ENCODE measurements at places on chromosomes 1 and 21. TPM values are rescaled to one million over a fixed set of nuclear protein-coding genes. Genes with fewer than 3 reads are reported as not detected.
A peak's percentile ranks its signal among the peaks of the same experiment; 100 is the strongest.

The CD5L gene
- 0.46 TPM for polyA plus RNA-seq

The VAV3 gene
- 6.4 TPM for polyA plus RNA-seq

DNA sequence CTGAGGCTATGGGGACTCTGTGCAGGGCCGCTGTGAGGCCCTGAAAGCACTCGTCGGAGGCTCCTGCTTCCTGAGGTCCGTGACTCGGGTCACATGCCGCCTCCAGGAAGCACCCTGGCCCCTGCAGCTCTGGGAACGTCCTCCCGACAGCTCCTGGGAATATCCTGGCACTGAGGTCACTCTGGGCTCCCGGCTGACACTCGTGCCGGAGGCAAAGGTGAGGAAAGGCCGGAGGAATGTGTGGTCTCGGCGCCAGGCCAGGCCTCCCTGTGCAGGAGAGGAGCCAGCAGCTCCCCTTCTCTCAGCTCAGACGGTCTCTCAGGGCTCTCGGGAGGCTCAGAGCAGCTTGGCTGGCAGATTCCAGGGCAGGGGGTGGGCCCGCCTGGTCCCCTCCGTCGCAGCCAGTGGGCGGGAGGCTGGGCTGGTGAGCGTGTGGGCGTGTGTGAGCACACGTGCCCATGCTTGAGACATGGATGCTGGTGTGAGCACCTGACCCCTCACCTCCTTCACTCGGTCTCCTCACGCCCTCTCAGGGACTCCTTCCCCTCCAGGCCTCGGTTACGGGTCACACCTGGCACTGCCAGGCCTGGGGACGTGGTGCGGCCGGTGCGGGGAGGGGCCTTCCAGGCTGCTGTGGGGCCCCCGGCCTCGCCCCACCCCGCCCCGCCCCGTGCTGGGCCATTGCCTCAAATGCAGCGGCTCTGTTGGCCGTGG lies 5.5 kb upstream of the RNF223 start:
- no peak overlapping the region for H3K27ac ChIP-seq
- H3K4me1 ChIP-seq: peaks cover 16% of the 10 kb centered on the region
- peaks cover 35% of the 10 kb centered on the region for H3K36me3 ChIP-seq
- H3K4me3 ChIP-seq: no peak overlapping the region

GRCh38 chr21:42012344-42012743 lies 2.2 kb upstream of the ZBTB21 start:
- no peaks in the 10 kb centered on the region for H3K27me3 ChIP-seq
- DNase-seq: no peak
- H3K4me3 ChIP-seq: no peak overlapping the region
- no peak overlapping the region for H3K27ac ChIP-seq
- no peaks in the 10 kb centered on the region for H3K36me3 ChIP-seq

DNA sequence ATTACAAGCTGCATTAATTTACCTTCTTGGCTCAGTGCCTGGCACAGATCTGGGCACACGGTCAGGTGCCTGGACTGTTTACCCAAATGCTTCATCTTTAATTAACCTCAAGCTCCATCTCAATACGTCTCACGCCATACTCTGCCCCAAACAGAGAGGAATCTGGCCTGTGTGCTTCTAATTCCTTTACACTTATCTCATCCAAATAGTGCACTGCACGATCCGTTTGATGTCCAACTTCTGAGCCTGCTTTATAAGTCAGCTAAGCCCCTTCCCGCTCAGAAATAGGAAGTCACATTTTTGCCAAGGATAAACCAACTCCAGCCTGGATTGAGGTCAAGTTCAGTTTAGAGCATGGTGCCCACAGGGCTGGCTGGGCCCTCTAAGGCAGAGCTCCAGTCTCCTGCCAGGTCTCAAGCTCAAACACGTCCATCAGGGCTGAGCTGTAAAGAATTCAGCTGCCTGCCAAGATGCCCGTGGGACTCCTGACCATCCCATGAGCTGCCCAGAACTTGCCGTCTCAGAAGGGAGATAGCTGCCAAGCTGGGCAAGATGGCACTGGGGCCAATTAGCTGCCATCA lies 233.5 kb downstream of the TRABD2B start:
- H3K4me1 ChIP-seq: peaks cover 29% of the 10 kb centered on the region
- DNase-seq: no peak
- H3K27ac ChIP-seq: no peak overlapping the region
- H3K27me3 ChIP-seq: no peaks in the 10 kb centered on the region
- H3K36me3 ChIP-seq: no peaks in the 10 kb centered on the region

- no peaks in the 10 kb centered on the region for H3K36me3 ChIP-seq
- no peaks in the 10 kb centered on the region for H3K27me3 ChIP-seq
- H3K4me3 ChIP-seq: no peak overlapping the region
- no peak for DNase-seq
Measured at GRCh38 chr1:212125654-212126053, 90.1 kb downstream of the DTL start.

- peak overlapping the region; percentile 53 for H3K27ac ChIP-seq
- peaks cover 9% of the 10 kb centered on the region for H3K4me1 ChIP-seq
- H3K27me3 ChIP-seq: no peaks in the 10 kb centered on the region
- no peak for DNase-seq
- H3K36me3 ChIP-seq: no peaks in the 10 kb centered on the region
Measured at GRCh38 chr1:182301467-182302198, 90.0 kb downstream of the GLUL start.

DNA sequence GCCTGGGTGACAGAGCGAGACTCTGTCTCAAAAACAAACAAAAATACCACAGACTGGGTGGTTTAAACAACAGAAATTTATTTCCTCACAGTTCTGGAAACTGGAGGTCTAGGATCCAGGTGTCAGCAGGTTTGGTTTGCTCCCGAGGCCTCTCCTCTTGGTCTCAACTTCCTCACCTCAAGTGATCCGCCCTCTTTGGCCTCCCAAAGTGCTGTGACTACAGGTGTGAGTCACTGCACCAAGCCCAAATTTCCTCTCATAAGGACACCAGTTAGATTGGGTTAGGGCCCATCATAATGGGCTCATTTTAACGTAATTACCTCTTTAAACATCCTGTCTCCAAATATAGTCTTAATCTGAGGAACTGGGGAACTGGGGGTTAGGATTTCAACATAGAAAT lies 35.5 kb downstream of the MFSD2A start:
- H3K36me3 ChIP-seq: no peaks in the 10 kb centered on the region
- H3K4me1 ChIP-seq: peaks cover 6% of the 10 kb centered on the region
- no peak overlapping the region for H3K27ac ChIP-seq
- H3K4me3 ChIP-seq: no peak overlapping the region
- H3K27me3 ChIP-seq: no peaks in the 10 kb centered on the region
- no peak for DNase-seq

DNA sequence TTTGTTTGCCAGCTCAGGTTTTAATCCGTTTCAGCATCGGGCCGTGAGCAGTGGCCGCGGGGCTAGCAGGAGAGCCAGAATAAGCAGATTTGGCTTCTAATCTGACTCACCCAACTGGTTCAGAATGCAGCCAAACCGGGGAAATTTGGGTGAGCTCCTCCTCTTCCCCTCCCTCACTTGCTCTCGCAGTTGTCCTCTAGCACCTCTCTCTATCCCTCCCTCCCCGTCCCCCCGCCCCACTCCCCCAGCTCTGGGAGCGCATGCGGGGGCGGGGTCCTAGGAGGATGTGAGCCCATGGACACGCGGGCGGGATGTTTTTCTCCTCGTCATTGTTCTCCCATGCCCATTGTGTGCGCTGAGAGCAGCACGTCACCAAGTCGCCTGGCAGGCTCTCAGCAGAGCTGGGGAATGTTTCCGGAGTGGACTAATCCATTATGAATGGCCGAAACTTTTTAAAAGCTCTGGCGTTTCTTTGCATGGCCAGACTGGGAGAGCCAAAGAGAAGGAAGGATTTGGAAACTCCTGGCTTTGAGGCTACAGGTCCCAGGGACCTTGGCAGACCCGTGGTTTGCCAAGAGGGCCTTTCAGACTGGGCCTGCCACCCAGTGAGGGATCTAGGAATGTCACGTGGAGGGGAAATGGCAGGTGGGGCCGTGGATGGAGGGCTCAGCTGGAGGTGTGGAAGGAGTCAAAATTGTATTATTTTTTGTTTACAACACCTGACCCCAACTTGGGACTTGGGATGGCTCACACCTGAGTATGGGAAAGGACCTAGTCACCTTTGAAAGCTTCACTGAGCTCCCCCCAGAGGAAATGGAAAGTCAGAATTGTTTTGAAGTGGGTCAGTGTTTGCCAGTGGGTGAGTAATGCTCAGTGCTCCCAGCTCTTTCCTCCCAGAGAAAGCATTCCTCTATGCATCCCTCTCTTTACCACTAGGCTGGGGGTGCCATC lies 39.2 kb downstream of the CDK18 start:
- no peaks in the 10 kb centered on the region for H3K27me3 ChIP-seq
- H3K36me3 ChIP-seq: no peaks in the 10 kb centered on the region
- H3K4me3 ChIP-seq: peak overlapping the region; percentile 6
- H3K4me1 ChIP-seq: peaks cover 16% of the 10 kb centered on the region
- DNase-seq: peak; percentile 51

The APCS gene
- polyA plus RNA-seq: not detected

- no peak overlapping the region for H3K4me3 ChIP-seq
- peaks cover 6% of the 10 kb centered on the region for H3K4me1 ChIP-seq
- peak; percentile 52 for DNase-seq
- H3K36me3 ChIP-seq: no peaks in the 10 kb centered on the region
Measured at GRCh38 chr1:175204330-175204729, 11.8 kb upstream of the KIAA0040 start.

The OR2T27 gene
- polyA plus RNA-seq: not detected

DNA sequence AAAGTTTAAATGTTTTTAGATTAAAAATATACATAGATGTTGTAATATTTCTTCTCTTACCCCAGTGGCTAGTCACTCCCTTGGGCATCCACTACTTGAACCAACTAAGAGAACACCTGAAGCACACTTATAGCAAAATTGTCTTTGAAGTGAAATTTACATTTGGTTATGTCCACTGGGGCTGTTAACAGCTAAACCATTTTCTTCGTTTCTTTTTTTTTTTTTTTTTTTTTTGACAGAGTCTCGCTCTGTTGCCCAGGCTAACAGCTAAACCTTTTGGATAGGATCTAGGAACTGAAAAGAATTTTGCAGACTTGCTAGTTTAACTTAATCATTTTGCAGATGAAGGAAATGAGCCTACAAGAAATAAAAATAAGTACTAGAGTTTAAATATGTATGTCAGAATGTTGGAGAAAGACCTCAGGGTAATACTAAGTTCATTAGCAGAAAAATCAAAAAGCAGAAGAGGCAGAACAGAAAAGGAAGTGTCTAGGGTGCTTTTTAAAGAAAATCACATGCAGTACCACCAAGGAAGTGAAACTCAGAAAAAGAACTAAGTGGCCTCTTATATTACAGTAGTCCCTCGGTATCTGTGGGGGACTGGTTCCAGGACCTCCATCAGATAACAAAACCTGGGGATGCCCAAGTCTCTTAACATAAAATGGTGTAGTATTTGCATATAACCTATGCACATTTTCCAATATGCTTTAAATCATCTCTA lies 11.8 kb downstream of the DRAM2 start:
- peaks cover 3% of the 10 kb centered on the region for H3K36me3 ChIP-seq
- no peak overlapping the region for H3K4me3 ChIP-seq
- no peaks in the 10 kb centered on the region for H3K4me1 ChIP-seq
- H3K27me3 ChIP-seq: no peaks in the 10 kb centered on the region
- no peak overlapping the region for H3K27ac ChIP-seq

DNA sequence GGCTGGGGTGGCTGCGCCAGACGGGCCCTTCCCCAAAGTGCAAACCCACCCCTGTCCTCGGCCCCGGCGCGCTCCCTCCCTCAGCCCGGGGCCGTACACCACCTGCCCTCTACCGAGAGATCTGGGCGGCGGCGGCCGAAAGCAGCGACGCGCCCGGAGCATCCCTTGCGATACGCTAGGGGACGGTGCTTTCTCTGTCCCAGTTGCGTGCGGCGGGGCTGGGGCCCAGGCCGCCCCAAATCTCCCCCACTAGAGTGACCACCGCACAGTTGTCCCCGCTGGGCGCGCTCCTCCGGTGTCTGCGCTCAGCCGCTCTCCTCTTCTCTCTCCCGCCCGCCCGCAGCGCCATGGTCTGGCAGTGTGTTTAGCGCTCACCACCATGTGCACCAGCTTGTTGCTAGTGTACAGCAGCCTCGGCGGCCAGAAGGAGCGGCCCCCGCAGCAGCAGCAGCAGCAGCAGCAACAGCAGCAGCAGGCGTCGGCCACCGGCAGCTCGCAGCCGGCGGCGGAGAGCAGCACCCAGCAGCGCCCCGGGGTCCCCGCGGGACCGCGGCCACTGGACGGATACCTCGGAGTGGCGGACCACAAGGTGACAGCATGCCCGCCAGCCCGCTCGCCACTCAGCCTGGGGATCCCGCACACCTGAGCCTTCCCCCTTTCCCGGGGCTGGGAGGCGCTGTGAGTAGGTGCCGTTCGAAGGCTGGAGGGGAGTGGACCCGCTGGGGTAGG lies 1.0 kb downstream of the ST6GALNAC5 start:
- peak overlapping the region; percentile 70 for H3K27ac ChIP-seq
- DNase-seq: peak; percentile 31
- peak overlapping the region; percentile 76 for H3K4me3 ChIP-seq
- peaks cover 21% of the 10 kb centered on the region for H3K27me3 ChIP-seq

GRCh38 chr1:5680600-5680999 lies 311.6 kb downstream of the NPHP4 start:
- peak; percentile 71 for DNase-seq
- no peak overlapping the region for H3K27ac ChIP-seq
- H3K4me1 ChIP-seq: peaks cover 24% of the 10 kb centered on the region
- no peak overlapping the region for H3K4me3 ChIP-seq

The TCHHL1 gene
- polyA plus RNA-seq: not detected

DNA sequence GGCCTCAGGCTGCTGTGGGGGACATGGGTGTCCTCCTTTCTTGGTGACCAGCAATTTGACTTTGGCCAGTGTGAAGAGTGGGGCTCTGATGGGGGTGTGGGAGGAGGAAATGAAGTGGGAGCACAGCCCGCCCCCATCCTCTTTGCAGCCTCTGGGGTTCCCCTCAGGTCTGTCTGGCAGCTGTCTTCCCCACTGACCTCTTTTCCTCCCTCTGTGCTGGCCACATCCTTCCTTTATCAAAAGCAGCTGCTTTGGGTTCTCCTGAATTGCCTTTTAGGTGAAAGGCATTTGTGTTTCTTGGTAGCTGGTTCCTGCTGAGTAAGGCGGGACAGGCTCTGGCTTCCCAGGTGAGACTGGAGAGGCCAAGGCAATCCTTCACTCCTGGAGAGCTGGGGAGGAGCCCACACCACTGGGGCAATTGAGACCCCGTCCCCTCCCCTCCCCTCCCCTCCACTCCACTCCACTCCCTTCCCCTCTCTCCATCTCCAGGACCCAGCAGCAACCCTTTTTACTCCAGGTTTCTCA lies 24.9 kb downstream of the PCAT6 start:
- no peaks in the 10 kb centered on the region for H3K4me1 ChIP-seq
- no peak overlapping the region for H3K4me3 ChIP-seq
- H3K36me3 ChIP-seq: no peaks in the 10 kb centered on the region
- no peak for DNase-seq
- no peaks in the 10 kb centered on the region for H3K27me3 ChIP-seq
- H3K27ac ChIP-seq: no peak overlapping the region

DNA sequence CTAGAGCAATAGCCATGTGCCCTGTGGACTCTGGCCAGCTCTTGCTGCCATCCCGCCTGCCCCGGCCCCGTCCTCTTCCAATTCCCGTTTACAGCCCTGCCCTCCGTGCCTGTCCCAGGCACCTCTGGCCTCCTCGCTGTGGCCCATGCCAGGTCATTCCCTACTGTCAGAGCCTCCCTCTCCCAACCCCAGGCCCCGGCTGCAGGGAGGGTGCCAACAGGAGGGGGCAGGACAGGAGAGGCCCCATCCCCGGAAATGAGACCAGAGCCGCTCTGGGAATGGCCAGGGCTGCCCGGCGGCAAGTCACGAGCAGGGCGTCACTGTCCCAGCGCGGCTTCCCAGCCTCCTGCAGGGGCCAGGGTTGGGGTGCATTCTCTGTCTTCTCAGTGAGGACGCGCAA lies 23.5 kb upstream of the TSPEAR start:
- no peak for DNase-seq
- H3K36me3 ChIP-seq: no peaks in the 10 kb centered on the region
- H3K4me3 ChIP-seq: no peak overlapping the region
- H3K4me1 ChIP-seq: no peaks in the 10 kb centered on the region
- no peak overlapping the region for H3K27ac ChIP-seq

GRCh38 chr1:93588206-93588605 lies 93.4 kb downstream of the BCAR3 start:
- no peaks in the 10 kb centered on the region for H3K27me3 ChIP-seq
- peaks cover 26% of the 10 kb centered on the region for H3K4me1 ChIP-seq
- no peak for DNase-seq
- peaks cover 22% of the 10 kb centered on the region for H3K36me3 ChIP-seq
